ENCODE measurements at places on chromosomes 4 and X.

DNA sequence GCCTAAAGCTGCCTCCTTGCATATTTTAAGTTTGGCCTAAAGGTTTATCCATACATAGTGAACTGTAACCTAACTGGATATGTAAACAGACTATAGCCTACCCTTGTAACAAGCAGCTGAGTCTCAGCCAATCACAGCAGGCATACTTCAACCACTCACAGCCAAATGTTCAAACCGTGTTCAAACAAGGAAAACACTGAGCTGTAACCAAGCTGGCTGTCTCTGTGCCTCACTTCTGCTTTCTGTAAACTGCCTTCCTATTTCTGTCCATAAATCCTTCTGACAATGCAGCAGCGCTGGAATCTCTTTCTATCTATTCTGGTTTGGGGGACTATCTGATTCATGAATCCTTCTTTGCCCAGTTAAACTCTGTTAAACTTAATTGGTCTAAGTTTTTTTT is 16.4 kb downstream of the DSPP start:
- DNase-seq: no peak

GRCh38 chrX:12903646-12904045 is 2.8 kb upstream of the TLR8 start:
- no peak for DNase-seq

GRCh38 chr4:45484740-45485139 is 639.1 kb downstream of the GABRG1 start:
- no peak for DNase-seq

GRCh38 chr4:11615601-11616000 is 186.9 kb upstream of the HS3ST1 start:
- DNase-seq: no peak

DNA sequence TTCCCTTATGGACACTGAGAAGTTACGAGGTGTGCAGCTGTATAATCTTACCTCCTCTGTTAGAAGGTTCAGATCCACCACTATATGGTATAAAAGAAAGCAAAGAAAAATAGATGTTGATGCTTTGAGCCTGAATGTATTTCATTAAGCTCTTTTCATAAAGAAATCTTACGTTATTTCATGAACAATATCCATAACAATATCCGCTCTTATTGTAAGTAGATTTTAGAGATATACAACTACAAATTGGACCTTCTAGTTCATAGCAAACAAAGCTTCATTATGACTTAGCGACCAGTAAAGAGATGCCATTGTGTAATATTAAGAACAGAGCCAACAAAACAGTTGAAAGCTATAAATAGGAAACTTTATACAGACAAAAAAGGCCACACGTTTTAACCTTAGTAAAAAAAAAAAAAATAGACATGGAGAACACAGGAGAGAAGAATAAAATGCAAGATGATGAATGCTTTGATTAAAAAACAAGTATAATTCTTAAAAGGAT is 203.6 kb downstream of the PDGFC start:
- DNase-seq: no peak

- DNase-seq: no peak
Measured at GRCh38 chr4:132493476-132493875, 655.6 kb upstream of the PCDH10 start.

- DNase-seq: no peak
Measured at GRCh38 chr4:6041800-6042199, 23.6 kb upstream of the C4orf50 start.

DNA sequence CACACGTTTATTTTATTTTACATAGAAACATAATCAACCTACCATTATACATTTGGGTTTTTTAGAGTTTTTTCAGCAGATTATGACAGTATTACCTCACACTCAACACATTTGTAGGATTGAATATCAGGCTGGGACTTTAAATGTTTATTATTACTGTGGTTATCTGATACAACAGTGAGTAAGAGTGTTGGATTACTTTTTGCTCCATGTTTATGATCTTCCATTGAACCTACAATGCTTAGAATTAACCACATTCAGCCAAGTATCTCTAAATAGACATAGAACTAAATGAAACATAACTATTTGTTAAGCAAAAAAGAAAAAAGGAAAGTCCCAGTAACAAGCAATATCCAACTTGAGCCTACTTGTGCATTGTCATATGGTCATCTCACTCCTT is 607.4 kb upstream of the PITX2 start:
- no peak for DNase-seq
